Muscle of leg (tissue), 16 donors: ENCODE measurements at places on chromosomes 2 and 18.
A peak's percentile ranks its signal among the peaks of the same experiment; 100 is the strongest.

GRCh38 chr2:226524381-226524843 is 275.2 kb downstream of the IRS1 start:
- H3K27me3 ChIP-seq: no peaks in the 10 kb centered on the region
- no peaks in the 10 kb centered on the region for H3K36me3 ChIP-seq
- no peaks in the 10 kb centered on the region for H3K4me1 ChIP-seq
- DNase-seq: peak; percentile 10
- H3K4me3 ChIP-seq: no peak overlapping the region

- H3K36me3 ChIP-seq: no peaks in the 10 kb centered on the region
- H3K27me3 ChIP-seq: peaks cover 10% of the 10 kb centered on the region
- H3K27ac ChIP-seq: no peak overlapping the region
- peaks cover 4% of the 10 kb centered on the region for H3K4me1 ChIP-seq
Measured at GRCh38 chr2:232983669-232984140, 29.4 kb downstream of the NGEF start.

DNA sequence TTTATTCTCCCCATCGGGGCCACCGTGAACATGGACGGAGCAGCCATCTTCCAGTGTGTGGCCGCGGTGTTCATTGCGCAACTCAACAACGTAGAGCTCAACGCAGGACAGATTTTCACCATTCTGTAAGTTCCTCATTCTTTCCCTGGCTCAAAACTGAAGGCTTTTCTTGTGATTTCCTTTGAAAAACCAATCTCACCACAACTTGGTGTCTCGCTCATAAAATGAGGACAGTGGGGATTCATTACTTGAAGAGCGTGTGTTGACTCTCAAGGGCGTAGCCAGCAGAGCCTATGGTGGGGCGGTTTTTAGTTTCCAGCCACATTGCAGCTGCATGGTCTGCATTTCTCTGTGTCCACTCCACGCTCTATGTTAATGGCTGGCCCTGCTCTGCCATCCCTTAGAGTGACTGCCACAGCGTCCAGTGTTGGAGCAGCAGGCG is 29.0 kb downstream of the SLC1A4 start:
- H3K27me3 ChIP-seq: no peaks in the 10 kb centered on the region
- DNase-seq: peak; percentile 55
- H3K4me1 ChIP-seq: peaks cover 3% of the 10 kb centered on the region
- peaks cover 52% of the 10 kb centered on the region for H3K36me3 ChIP-seq
- peak overlapping the region; percentile 54 for H3K27ac ChIP-seq

DNA sequence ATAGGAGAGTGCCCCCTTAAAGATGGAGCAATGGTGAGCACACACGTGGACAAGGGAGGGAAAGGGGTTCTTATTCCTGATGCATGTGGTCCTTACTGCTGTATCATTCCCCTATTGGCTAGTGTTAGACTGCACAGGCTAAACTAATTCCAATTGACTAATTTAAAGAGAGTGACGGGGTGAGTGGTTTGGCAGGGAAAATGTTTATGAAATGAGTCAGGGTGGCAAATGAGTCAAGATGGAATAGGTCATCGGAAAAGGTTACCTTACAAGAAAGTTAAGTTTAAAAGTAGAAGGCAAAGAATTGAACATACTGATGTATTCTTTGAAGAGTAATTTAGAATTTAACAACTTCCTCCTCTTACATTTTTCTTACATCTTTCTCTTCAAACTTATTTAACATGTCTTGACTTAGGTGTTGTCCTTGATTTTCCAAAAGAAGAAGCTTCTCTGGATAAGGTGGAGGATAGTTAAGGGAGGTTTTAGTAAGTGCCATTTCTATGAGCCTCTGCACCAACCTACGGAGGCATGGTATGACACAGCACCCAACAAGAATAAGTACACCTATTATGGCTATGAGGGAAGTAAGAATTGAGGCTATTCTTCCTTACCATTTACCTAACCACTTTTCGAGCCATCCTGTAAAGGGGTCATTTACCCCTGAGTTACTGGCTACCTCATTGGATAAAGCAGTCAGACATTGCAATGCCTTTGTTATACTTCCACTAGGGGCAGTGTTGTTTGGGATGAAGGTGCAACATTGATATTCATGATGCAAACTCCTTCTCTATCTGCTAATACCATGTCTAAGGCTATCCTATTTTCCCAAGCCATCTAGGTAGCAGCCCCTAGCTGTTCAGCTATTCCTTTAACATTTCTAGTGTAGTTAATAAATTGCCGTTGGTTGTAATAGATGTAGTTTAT is 1345.8 kb upstream of the LRRTM1 start:
- no peak for DNase-seq
- H3K36me3 ChIP-seq: no peaks in the 10 kb centered on the region
- H3K4me3 ChIP-seq: no peak overlapping the region
- no peak overlapping the region for H3K27ac ChIP-seq
- H3K4me1 ChIP-seq: no peaks in the 10 kb centered on the region
- H3K27me3 ChIP-seq: no peaks in the 10 kb centered on the region

DNA sequence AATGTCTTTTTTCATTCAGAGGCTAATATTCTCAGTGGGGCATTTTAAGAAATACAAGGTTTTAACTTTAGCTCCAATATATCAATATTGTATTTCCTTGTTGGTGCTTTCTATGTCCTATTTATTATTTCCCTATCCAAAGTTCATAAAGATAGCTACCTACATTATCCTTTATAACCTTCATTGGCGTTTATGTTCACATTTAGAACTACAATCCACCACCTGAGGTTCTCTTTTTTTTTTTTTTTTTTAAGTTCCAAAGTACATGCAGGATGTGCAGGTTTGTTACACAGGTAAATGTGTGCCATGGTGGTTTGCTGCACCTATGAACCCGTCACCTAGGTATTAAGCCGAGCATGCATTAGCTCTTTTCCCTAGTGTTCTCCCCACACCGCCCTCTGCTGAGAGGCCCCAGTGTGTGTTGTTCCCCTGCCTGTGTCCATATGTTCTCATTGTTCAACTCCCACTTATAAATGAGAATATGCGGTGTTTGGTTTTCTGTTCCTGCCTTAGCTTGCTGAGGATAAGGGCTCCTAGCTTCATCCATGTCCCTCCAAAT is 694.6 kb downstream of the SUCLG1 start:
- no peaks in the 10 kb centered on the region for H3K4me1 ChIP-seq
- H3K36me3 ChIP-seq: no peaks in the 10 kb centered on the region
- no peak overlapping the region for H3K27ac ChIP-seq
- no peak overlapping the region for H3K4me3 ChIP-seq
- no peaks in the 10 kb centered on the region for H3K27me3 ChIP-seq
